ENCODE measurements at places on chromosomes 12 and 14. TPM values are rescaled to one million over a fixed set of nuclear protein-coding genes. Genes with fewer than 3 reads are reported as not detected.

GRCh38 chr12:124685689-124686369, 118.4 kb upstream of the NCOR2 start:
- no peak for DNase-seq
- no peak overlapping the region for H3K27ac ChIP-seq
- peaks cover 11% of the 10 kb centered on the region for H3K4me1 ChIP-seq
- no peaks in the 10 kb centered on the region for H3K36me3 ChIP-seq
- no peak overlapping the region for H3K4me3 ChIP-seq

The LRIG3 gene
- total RNA-seq = not detected

The PTPN6 gene
- total RNA-seq = 141 TPM

The MMP19 gene
- 0.84 TPM for total RNA-seq

Measured in naive thymus-derived CD4-positive, alpha-beta T cell (primary cell).